Stimulated activated CD4-positive, alpha-beta T cell treated with anti-CD3 and anti-CD28 coated beads, Interleukin-12 subunit alpha, Interleukin-12 subunit beta, amount 100 ng/mL, for 24 hours (primary cell): ENCODE measurements at places on chromosomes 3 and 15.

GRCh38 chr15:73345658-73346057 lies 23.1 kb downstream of the HCN4 start:
- DNase-seq = no peak

GRCh38 chr3:46576386-46576785 lies 10.3 kb upstream of the LRRC2 start:
- DNase-seq = no peak

DNA sequence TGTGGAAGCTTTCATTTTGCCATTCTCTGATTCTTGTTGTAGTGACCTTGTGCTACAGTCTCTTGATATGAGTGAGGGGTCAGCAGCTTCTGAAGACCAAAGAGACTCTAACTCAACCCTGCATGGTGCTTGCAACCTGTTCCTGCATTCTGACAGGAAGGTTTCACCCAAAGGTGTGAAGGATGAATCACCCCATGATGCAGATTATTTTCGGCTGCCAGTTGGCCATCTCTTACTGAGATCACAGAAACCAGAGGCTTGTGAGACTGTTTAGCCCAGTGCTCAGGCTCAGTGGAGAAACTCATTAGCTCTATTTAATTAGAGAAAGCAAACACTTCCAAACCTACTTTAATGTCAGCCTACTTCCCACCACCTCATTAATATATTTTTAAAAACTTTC lies 29.2 kb upstream of the TPRG1 start:
- no peak for DNase-seq

GRCh38 chr3:17656264-17656663 lies 86.2 kb downstream of the TBC1D5 start:
- no peak for DNase-seq

DNA sequence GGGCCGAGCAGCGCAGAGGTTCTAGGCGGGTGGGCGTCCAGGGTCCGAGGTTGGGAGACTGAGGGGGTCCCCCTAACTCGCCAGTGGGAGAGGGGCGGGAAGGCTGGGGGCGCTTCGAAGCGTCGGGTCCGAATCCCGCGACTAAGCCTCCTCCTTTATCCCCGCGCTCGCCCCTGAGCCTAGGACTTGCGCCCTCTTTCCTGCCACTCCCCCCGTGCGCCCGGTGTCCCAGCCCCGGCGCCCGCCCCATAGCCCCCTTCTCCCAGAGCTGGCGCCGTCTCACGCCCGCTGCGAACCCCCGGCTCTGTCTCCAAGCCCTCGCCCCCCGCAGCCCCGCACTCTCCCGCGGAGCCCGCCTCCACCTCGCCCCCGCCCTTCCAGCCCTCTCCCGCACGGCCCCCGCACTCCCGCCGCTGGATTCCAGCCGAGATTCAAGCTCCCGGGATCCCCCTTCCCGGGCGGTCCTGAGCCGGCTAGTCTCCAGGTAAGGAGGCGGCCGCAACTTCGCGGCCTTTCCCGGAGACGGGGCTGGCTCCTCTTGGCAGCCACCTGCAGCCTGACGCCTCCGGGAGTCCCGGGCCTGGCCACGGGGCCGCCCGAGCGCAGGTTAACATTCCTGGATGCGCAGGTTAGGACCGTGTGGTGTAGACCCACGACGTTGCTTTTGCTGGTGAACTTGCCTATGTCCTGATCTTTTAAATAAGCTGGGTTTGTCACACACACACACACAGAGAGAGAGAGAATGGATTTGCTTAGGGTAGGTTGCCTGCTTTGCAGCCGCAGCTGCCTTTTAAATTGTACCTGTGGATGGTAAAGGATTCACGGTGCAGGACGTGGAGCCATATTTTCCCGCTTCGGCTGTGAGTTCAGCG lies 563 bp downstream of the PXYLP1 start:
- no peak for DNase-seq

- DNase-seq = no peak
Measured at GRCh38 chr3:120595788-120596115, 384 bp upstream of the NDUFB4 start.

DNA sequence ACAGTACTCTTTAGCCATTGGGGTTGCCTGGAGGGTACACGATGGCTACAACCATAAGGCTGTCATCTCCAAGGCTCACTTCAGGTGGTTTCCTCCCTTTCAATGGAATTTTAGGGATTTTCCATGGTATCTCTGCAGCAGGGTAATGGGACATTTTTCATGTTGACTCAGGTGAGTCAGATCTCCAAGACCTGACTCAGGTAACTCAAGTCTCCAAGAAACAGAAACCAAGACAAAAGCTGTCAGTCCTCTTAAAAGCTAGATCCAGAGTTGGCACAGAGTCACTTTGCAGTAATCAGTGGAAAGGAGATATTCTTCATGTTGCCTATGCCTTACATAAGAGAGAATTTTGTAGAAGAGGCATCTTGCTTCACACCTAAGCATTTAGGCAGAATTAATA lies 375.8 kb upstream of the ARPP21 start:
- DNase-seq = no peak

DNA sequence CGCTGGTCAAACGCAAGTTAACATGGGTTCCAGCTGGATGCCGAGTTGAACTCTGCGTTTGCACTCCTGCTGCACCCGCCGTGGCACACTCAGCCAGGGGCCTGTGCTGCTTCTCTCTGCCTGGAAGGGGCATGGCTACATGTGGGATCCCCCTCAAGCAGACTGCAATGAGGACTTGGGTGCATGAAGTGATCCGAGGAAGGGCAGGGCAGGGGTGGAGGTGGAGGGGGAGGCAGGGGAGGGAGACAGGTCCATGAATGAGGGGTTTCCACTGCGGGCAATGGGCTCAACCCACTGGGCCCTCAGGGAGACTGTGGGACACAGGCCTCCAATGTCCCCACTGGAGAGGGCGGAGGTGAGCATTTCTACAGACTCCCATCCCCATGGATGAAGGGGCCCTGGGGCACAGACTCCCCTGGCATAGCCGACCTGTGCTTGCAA lies 141.6 kb upstream of the MEF2A start:
- no peak for DNase-seq

DNA sequence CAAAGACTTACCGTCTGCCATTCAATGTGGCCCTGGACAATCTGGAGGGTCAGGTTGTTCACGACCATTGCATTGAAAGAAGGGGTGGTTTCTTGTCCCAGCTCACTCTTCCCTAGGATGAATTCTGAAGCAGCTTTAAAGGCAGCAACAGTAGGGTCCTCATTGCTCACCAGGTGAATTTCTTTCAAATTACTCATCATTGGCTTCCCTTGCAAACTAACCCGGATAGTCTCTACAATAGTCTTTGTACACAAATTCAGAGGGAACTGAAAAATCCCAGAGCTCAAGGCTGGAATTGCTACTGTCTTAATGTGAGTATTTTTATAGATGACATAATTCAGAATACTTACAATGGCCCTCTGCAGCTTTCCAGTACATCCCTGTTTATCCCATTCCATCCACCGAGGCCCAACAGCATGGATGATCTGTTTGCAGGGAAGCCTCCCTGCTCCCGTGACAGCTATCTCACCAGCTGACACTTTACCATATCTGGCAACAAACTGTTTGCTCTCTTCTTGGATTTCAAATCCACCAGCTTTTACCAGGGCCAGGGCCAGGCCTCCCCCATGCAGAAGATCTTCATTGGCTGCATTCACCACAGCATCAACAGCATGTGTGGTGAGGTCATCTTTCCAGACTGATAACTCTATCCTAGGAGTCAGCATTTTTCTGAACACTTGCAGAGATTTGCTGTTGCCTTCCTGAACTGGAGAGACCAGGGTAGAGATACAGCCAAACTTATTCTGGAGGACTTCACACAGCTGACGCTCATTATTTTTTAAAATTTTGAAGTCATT lies 8.6 kb downstream of the PARP9 start:
- no peak for DNase-seq

DNA sequence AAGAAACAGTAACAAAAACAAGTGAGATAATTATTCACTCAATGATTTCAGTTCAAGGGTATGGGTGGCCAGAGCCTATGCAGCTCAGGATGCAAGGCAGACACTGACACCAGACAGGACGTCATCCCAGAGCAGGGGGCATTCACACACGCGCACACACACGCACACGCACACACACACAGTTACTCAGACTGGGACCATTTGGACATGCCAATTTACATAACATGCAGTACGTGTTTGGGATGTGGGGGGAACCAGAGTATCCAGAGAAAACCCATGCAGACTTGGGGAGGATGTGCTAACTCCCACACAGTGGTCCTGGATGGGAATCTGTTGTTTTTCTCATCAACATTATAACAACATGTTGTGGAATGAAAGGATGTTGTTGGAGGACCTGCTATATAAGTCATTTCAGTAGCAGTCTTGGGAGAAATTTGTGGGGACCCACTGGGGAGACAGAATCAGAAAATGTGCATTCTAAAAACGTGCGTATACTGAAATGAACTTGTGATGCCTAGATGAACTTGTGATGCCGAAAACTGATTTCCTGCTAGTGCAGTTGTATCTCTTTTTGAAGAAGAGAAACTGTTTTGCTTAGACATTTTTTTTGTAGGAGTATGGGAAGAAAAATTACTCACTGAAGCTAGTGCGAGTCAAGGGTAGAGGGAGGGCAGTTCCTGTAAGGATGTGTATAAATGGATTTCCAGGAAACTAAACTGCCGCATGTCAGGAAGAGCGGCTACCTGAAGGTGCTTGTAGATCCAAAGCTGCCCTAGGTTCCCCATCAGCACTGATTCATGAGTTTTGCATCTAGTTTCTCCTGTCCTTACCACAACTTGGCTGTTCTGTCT lies 25.2 kb downstream of the CD200 start:
- no peak for DNase-seq

DNA sequence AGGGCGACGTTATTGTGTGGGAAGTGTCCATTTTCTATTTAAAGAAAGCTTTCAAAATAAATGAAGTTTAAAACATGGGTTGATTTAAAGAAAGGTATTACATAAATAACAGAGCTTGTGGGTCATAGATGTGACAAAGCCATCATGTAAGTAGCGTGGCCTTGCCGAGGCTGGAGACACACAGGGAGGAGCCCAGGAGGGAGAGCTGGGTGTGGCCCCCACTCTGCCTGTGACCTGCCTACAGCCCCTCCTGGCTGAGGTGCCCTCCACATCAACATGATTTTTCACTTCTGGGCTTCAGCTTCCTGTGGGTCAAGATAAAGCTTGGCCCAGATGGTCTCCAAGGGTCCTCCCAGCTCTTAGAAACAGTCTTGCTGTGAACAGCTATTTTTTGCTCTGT lies 12.5 kb upstream of the MGLL start:
- no peak for DNase-seq

DNA sequence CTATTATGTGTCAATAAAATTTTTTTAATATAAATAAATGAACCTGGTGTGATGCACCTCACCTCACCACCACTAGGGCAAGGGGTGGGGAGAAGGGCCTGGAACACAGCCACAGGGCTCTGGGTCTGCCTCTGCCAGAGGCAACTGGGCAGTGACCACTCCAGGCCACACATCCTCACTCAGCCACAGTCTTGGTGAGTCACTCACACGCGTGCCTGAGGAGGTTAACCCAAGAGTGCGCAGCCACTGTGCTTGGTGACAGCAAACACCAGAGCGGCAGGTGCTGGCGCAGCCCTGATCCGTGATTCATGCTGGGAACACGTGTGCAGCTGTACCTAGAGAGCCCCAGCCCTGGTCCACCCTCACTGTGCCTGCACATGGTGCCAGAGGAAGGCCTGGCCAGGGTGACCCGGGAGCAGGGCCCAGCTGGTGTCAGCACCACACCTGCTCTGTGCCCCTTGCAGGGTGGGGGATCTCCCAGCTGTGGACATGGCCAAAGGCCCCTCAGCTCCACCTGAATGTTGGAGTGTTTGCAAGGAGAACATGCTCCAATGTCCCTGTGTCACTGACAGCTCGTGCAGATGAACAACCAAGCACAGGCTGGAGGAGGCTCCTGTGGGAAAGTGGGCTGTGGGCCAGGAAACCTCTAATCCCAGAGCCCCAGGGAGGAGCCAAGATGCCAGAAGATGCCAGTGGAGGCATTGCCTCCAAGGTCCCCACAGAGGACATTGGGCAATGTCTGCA lies 2.1 kb downstream of the SLC41A3 start:
- DNase-seq = no peak

GRCh38 chr15:98604983-98605382 lies 43.4 kb upstream of the IGF1R start:
- DNase-seq = no peak

DNA sequence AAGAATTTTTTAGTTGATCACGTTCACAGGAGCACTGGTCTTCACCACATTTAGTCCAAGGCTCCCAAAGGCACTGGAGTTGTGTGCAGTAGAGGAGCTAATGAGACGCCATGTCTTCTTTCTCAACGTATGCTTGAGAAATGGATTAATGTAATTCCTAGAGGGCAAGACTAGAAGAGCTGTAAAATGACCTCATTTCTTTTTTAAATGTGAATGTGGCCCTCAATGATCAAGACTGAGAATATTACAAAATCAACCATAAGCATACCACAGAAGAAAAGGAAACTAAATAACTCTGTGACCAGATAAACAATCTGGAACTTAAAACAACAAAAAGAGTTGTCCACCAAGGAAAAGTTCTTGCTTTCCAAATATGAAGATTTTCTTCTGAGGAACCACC lies 112.1 kb upstream of the THBS1 start:
- DNase-seq = no peak

DNA sequence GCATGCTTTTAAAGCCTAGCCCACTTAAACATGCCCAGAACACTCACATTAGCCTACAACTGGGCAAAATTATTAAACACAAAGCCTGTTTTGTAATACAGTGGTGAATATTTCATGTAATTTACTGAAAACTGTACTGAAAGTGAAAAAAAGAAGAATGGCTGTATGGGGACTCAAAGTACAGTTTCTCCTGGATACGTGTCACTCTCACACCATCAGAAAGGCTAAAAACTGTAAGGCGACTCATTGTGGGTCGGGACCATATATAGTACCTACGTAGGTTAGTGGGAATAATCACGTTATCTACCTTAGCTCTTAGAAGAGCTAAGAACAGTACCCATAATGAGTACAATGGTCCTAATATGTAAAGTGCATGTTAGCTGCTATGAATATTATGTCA lies 80.2 kb upstream of the SPATA12 start:
- DNase-seq = no peak

DNA sequence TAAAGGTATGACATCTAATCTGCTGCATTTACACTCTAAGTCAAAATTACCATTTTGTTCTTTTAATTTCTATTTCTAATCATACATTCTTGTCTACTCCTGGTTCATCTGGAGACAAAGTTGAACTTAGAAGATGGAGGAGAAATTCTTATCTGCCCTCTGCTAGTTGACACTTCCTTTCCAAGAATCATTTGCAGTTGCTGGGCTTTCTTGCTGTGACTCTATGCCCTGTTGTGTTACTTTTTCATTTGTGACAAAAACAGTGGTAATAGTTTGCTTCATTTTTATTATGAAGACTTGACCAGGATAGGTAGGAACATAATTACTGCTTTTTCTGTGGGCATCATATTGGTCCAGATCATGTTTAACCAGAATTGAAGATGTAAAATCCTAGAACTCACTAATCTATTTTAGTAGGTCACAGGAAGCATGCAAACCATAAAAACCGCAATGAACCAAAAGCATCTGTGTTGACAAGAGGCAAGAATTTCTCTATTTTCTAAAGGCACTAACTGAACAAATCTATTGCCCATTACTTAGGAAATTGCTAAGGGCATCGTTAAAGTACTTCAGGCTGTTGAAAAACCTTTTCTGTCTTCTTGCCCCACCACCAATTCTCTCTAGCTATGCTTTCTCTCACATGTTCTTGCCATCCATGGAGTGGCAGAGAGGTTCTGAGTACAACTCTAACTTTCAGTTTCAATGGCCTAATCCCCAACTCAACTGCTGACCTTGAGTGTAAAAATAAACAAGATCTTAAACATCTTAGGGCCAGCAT lies 4.2 kb upstream of the CCR2 start:
- DNase-seq = no peak

- no peak for DNase-seq
Measured at GRCh38 chr3:28556195-28556594, 207.6 kb upstream of the AZI2 start.

GRCh38 chr15:40340038-40340739 lies 550 bp downstream of the CCDC9B start:
- DNase-seq = no peak
